ENCODE measurements at places on chromosomes 7 and 10. TPM values are rescaled to one million over a fixed set of nuclear protein-coding genes. Genes with fewer than 3 reads are reported as not detected.

Gene TRIM50
- total RNA-seq = 0.51 TPM

Gene EFCAB10
- total RNA-seq = not detected

Gene PPP1R9A
- 22.6 TPM for total RNA-seq

Gene CYP2C19
- total RNA-seq = 0.11 TPM

Gene VWA2
- 0.08 TPM for total RNA-seq

Gene GOLGA7B
- 0.11 TPM for total RNA-seq

Gene HOXA3
- total RNA-seq = 0.35 TPM

Gene CCDC172
- not detected for total RNA-seq

Gene PPA1
- total RNA-seq = 96.6 TPM

Gene CUZD1
- 0.11 TPM for total RNA-seq

Gene PSAP
- total RNA-seq = 1,816 TPM

Gene MYPN
- total RNA-seq = 92.0 TPM

Gene SPDYE5
- not detected for total RNA-seq

Gene OR2A12
- total RNA-seq = not detected

Gene HOXA13
- total RNA-seq = not detected

Gene NRCAM
- 0.27 TPM for total RNA-seq

Gene ECHDC3
- total RNA-seq = 105 TPM

Gene OR2A5
- total RNA-seq = not detected

Gene CHCHD3
- 194 TPM for total RNA-seq

Gene NPM3
- 5.8 TPM for total RNA-seq

Gene LRIT1
- total RNA-seq = 0.13 TPM

Gene VPS37D
- 2.7 TPM for total RNA-seq

Gene BICC1
- total RNA-seq = 6.1 TPM

Gene ANKRD1
- total RNA-seq = 1,733 TPM

Gene LIPN
- total RNA-seq = not detected

Gene SLC18A2
- total RNA-seq = 0.22 TPM

Gene SPDYE1
- not detected for total RNA-seq

Gene PPP1R17
- total RNA-seq = not detected

Gene CRPPA
- 8.7 TPM for total RNA-seq

Gene WEE2
- total RNA-seq = not detected

Gene AFAP1L2
- 5.3 TPM for total RNA-seq

Gene TCERG1L
- total RNA-seq = not detected

Gene SPDYE6
- total RNA-seq = not detected

Gene MALSU1
- 112 TPM for total RNA-seq

Gene IFIT1B
- total RNA-seq = not detected

Gene BMS1
- 13.4 TPM for total RNA-seq

Gene GIMAP5
- total RNA-seq = 8.5 TPM

Gene HOXA1
- total RNA-seq = 0.13 TPM

Gene SPOCK2
- total RNA-seq = 9.6 TPM

Gene PLXNA4
- 17.3 TPM for total RNA-seq

Gene CHRM2
- 72.1 TPM for total RNA-seq

Gene SDHAF3
- total RNA-seq = 19.3 TPM

Gene NUTM2E
- total RNA-seq = not detected

Gene FEZF1
- total RNA-seq = not detected

Gene RHOBTB1
- 13.0 TPM for total RNA-seq

Gene AKR1D1
- not detected for total RNA-seq

Gene ADK
- 40.6 TPM for total RNA-seq

Gene CYP2E1
- total RNA-seq = 1.00 TPM

Gene SPAM1
- total RNA-seq = not detected

Gene PRLHR
- total RNA-seq = not detected

Gene SORCS1
- total RNA-seq = 1.7 TPM

Gene CTAGE15
- total RNA-seq = not detected

Gene CARD11
- total RNA-seq = 0.22 TPM

Gene RASA4
- 16.6 TPM for total RNA-seq

Gene SPDYE2
- not detected for total RNA-seq

Data from Right ventricle myocardium superior (tissue), 1 donor.